ENCODE measurements at places on chromosomes 3 and 15. TPM values are rescaled to one million over a fixed set of nuclear protein-coding genes. Genes with fewer than 3 reads are reported as not detected.

- DNase-seq, result no peak
Observed at GRCh38 chr3:69271098-69271497, 114.8 kb downstream of the FRMD4B start.

EID1 gene
- 279 TPM for polyA plus RNA-seq

- no peak for DNase-seq
Observed at GRCh38 chr3:24545887-24546286, 51.2 kb upstream of the THRB start.

DNA sequence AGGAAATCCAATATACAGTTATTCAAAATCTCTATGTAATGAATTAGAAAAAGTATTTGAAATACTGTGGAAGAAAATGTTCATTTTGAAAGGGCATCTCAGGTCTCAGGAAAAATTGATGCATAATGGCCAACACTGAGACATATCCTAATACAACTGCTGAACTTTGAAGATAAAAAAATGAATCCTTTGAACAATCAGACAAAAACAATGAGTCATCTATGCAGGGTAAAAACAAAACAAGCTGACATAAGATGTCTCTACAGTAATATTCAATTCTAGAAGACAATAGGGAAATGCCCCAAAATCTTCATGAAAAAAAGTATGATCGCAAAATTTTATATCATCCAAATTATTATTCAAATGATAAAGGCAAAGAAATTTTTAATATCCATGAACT is 34.0 kb upstream of the ZNF280D start:
- DNase-seq, result no peak

DNA sequence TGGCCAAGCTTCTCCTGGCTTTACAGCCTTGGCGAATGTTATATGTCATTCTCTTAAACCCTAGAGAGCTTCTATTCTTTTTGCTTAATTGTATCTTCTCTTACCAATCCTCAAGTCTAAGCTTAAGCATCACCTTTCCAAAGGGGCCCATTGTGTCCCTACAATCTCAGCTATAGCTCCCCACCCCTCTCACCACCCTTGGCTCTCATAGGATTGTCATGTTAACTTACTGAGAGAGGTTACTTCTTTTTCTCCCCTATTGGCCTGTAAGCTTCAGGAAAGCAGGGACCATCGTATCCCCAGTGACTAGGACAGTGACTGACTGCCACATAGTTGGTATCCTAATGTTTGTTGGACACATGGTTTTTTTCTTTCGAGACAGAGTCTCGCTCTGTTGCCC is 43.3 kb upstream of the LMOD3 start:
- DNase-seq, result no peak

GRCh38 chr3:168090306-168091085 is 5.2 kb downstream of the GOLIM4 start:
- DNase-seq, result no peak

- no peak for DNase-seq
Observed at GRCh38 chr15:28960979-28961378, 75.2 kb downstream of the APBA2 start.

SLC6A1 gene
- polyA plus RNA-seq, result 1.7 TPM

OR5H2 gene
- not detected for polyA plus RNA-seq

SLC28A1 gene
- 7.5 TPM for polyA plus RNA-seq

DNA sequence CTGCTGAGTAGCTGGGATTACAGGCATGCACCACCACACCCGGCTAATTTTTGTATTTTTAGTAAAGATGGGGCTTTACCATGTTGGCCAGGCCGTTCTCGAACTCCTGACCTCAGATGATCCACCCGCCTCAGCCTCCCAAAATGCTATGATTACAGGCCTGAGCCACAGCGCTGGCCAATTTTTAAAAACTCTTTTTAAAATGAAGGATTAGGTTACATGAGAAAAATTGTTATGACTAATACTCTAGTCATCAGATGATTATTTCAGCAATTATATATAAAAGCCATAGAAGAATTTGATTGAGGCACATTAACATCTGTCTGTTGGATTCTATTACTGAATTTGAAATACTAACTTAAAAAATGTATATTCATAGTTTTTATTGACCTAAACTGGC is 134.1 kb upstream of the MNS1 start:
- DNase-seq, result no peak

DNA sequence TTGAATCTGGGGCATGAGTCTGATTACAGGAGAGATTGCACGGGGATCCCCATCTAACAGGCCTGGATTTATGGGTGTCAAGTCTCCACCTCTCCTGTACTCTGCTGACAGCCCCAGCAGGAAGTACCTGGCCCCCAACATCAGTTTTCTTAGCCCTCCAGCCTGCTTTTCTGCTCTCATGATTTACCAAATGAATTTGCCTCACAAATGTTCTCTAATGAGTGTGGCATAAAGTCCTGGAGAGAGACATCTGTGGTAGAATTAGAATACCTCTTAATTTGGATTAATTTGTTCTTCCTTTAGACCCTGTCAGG is 60.1 kb downstream of the FNDC3B start:
- DNase-seq, result no peak

TIGIT gene
- 0.08 TPM for polyA plus RNA-seq

PPP1R14D gene
- polyA plus RNA-seq, result 0.62 TPM

HACD2 gene
- 53.6 TPM for polyA plus RNA-seq

All from left kidney (tissue), 8 donors.